Fibroblast of skin of scalp (primary cell): ENCODE measurements at places on chromosomes 7 and 10.

DNA sequence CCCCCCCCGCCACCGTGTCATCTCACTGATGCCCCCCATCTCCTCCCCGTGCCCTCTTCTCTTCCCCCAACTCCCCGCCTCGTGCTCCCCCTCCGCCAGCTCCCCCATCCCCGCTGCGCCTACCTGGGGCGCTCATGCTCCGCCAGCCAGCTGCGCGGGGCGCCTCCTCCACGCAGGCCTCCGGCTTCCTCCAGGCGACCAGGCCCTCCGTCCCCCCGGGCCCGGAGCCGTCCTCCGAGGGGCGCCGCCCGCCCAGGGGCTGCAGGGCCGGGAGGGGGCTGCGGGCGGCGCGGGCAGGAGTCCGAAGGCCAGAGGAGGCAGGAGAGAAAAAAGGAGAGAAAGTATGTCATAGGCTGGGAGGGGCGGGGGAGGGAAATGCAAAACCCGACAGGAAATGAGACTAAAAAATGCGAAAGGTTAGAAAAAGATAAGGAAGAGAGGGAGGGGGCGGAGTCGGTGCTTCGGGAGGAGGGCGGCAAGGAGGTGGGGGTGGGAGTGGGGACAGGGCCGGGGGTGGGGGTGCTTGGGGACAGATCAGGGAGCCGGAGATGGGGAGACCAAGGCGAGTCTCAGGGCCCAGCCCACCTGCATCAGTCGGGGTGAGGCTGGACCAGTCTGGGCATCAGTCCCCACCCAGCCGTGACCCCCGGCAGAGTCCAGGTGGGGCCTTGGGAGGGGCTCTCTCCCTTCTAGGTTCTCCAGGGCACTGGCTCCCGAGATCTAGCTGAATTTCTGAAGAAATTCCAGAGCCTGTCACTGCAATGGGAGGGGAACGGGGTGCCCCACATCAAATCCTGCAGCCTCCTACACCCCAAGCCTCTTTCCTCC is at the start of gene CARD11:
Gene CARD11, minus strand, starts transcription at position 324 of the 828 bp plus-strand sequence. CDS start 85,361 bp downstream, outside the sequence.
- no peak for DNase-seq

DNA sequence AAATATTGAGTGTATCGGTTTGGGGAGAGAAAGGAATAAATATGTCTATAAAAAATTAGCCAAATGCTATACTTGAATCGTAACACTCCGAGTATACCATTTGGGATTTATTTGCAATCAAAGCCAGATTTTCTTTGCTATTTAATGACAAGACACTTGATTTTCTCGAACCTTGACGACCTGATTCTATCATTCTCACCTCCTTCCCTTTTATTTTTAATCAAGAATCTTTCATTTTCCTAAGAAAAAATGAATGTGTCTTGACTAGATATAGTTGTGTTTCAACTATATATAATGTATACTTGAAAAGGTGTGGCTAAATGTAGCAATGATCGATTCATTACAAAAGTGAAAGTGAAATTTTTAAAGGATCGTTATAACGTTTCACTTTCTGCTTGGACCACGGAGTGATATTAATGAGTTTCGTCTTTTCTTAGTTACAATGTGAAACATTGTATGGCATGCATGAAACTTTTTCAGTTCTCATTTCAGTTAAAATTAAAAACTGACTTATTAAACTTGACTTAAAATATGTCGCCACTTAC is 562 bp downstream of the NUB1 start:
- no peak for DNase-seq

- DNase-seq, result no peak
Measured at GRCh38 chr10:20334559-20334958, 518.3 kb downstream of the PLXDC2 start.

DNA sequence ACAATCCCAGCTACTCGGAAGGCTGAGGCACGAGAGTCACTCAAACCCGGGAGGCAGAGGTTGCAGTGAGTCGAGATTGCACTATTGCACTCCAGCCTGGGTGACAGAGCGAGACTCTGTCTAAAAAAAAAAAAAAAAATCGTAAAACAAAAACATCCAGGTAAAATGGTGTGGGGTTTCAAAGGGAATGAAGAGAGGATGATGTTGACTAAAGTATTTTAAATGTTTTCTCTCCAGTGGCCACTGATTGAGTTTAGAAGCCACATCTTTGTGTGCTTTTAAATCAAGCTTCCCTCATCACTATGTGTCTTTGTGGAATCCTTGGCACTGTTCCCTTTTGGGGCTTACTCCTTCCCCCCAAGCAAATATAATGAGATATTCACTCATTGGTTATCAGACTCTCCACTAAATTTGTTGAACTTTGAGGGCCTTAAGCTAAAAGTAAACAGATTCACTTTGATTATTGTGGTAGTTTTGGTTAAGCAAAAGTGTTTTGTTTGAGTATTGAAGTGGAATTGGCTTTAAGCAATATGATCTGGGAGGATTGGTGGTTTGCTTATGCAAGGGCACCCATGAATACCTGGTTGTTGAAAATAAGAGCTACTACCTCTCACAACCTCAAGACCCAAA is 162.9 kb downstream of the CDK14 start:
- DNase-seq, result no peak

DNA sequence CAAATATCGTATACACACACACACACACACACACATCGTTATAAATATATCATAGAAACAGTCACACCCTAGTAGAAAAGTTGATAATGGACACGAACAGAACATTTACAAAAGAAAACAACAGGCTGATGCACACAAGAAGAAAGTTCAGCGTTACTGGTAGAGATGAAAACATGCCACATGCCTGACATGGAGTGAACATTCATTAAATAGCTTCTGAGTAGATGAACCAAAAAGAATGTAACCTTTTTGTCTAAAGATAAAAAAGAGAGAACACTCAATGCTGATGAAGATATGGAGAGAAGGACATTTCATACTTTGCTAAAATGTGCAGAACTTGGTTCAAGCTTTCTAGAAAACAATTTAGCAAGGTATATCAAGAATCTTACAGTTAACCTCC is 173.4 kb upstream of the KLF14 start:
- DNase-seq, result no peak

DNA sequence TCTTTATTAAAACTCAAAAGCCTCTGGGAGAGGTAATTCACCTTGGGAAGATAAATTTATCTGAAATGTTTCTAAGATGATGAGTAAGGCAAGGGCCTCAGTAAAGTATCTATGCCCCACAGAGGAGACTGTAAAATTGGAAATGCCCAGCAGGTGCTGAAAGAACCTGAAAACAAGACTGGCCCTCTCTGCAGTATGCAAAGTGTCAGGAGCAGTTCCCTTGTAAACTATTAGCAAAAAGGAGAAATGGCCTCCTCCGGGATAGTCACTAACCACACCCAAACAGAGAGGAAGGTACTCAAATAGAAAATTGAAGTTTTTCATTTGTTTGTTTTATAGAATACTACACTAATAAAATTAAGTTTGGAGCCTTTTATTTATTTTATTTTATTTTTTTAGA is 81.2 kb downstream of the FZD1 start:
- no peak for DNase-seq

DNA sequence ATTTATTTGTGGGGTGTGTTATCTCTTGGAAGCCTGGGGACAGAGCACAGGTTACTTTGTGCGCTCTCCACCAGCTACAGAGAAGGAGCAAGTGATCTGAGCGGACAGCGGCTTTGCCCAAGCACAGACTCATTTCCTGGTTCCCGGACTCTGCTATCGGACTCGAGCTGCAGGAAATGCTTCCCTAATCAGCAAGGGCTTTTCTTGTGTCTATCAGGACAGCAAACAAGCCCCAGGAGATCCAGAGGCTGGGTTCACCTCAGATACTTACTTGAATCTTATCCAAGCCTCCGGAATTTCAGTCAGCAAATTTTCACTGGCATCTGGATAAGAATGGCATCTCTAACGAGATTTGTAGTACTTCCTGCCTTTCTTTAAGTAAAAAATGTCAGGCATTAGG is 27.8 kb downstream of the MRC1 start:
- peak; percentile 70 for DNase-seq

GRCh38 chr10:135601-136464 is 578 bp downstream of the ZMYND11 start:
- peak; percentile 54 for DNase-seq

GRCh38 chr10:73992899-73993788 is 4.8 kb upstream of the VCL start:
- DNase-seq, result no peak

DNA sequence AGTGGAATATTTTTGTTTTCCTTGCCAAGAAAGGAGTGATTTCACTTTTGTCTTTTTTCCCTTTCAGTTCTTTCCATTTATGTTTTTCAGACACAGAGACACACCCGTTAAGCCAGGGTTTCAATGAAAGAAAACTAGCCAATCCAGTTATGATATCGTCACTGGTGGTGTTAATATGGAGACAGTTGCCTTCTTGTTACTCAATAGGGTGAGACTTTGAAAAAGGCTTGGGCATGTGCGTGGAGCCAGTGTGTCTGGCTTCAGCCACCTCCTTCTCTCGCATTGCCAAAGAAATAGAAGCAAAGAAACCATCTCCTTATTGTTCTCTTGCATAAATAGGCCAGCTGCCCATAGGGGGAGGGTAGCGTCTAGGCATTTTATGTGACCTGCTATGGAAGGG is 84.1 kb upstream of the DLX6 start:
- no peak for DNase-seq

DNA sequence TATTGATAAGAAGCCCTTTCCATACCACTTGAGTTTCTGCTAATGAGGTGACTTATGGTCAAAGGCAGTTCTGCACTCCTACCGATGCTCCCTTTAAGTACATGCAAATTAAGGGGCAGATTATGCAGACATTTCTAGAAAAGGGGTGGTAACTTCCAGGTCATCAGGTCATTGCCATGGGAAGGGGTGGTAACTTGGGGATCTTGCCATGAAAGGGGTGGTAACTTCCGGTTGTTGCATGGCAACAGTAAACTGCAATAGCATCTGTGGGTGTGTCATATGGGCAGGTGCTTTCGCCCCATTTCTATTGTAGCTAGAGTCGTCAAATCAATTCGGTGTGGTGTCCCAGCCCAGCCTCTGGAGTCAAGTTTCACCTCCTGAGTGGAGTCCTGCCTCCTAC is 150.9 kb downstream of the UBE2H start:
- DNase-seq, result no peak

GRCh38 chr10:123642293-123642692 is 23.9 kb upstream of the GPR26 start:
- no peak for DNase-seq

- peak; percentile 27 for DNase-seq
Measured at GRCh38 chr10:3548702-3549101, 236.3 kb downstream of the KLF6 start.

- no peak for DNase-seq
Measured at GRCh38 chr7:22860784-22861482, 38.3 kb upstream of the TOMM7 start.

GRCh38 chr10:110395350-110396283 is 90.9 kb upstream of the SMNDC1 start:
- DNase-seq, result peak; percentile 48

GRCh38 chr10:3406556-3406955 is 234.0 kb upstream of the PITRM1 start:
- no peak for DNase-seq

DNA sequence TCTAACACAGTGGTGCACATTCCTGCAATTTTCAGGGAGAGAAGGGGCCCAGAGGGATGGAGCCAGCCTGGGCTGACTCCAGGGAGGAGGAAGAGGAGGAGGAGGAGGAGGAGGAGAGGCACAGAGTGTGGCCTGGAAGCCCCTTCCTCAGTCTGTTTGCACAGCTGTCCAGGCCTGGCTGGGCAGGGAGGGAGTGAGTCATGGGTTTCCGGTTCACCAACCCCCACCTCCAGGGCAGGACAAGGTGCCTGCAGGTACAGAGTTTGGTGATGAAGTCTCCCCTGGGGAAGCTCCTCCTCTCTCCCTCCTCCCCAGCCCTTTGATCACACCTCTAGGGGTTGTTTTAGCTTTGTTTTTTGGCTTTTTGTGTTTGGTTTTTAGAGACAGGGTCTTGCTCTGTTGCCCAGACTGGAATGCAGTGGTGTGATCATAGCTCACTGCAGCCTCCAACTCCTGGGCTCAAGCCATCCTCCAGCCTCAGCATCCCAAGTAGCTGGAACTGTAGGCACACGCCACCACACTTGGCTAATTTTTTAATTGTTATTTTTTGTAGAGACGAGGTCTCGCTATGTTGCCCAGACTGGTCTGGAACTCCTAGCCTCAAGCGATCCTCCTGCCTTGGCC is 77.5 kb upstream of the CUX1 start:
- DNase-seq, result no peak

- DNase-seq, result no peak
Measured at GRCh38 chr7:36045830-36046341, 107.2 kb upstream of the EEPD1 start.

DNA sequence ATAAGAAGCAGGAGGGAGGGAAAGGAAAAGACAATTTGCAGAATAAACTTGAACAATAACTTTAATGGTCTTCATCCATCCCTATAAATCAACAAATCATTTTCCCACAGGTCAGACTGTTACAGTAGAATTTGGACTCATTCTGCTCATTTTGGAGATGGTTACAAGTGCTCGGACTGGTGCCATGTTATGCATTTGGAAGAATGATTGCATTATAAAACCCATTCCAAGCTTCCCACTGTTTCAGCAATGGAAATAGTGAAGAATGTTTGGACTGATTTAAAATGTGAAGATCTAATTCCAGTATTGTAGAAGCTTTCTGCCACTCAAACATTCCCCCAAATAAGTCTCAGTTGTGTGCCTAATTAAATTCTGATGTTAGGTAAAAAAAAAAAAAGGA is 99.7 kb upstream of the ZEB1 start:
- no peak for DNase-seq

GRCh38 chr10:50421026-50421719 is 169.9 kb upstream of the ASAH2 start:
- peak; percentile 40 for DNase-seq

- no peak for DNase-seq
Measured at GRCh38 chr7:31107106-31108090, 55.3 kb downstream of the ADCYAP1R1 start.

GRCh38 chr7:64959072-64959747 is 31.6 kb downstream of the ZNF117 start:
- DNase-seq, result no peak

- DNase-seq, result no peak
Measured at GRCh38 chr7:103735377-103735776, 254.1 kb downstream of the RELN start.

- DNase-seq, result no peak
Measured at GRCh38 chr10:86286236-86287109, 80.1 kb downstream of the GRID1 start.

- DNase-seq, result peak; percentile 14
Measured at GRCh38 chr7:146090023-146090645, 26.5 kb upstream of the CNTNAP2 start.

- DNase-seq, result no peak
Measured at GRCh38 chr7:51244885-51245284, 71.7 kb downstream of the COBL start.

GRCh38 chr10:47404446-47404845 is 20.4 kb upstream of the ZNF488 start:
- DNase-seq, result no peak

- no peak for DNase-seq
Measured at GRCh38 chr10:129194181-129194870, 272.7 kb upstream of the MGMT start.

- no peak for DNase-seq
Measured at GRCh38 chr10:23742807-23743206, 303.9 kb downstream of the OTUD1 start.

GRCh38 chr7:102390697-102391484 is 5.3 kb upstream of the PRKRIP1 start:
- peak; percentile 69 for DNase-seq

GRCh38 chr10:17423632-17424186 is 30.7 kb downstream of the ST8SIA6 start:
- DNase-seq, result no peak

- DNase-seq, result peak; percentile 79
Measured at GRCh38 chr10:114173921-114174694, at the start of gene CCDC186. Gene CCDC186, minus strand, starts transcription at chr10:114174203. Its CDS starts 10,935 bp downstream, at chr10:114163268.
